Activated T-helper 1 cell treated with anti-CD3 and anti-CD28 coated beads, Interleukin-2, amount 50 U/mL, for 16 hours (primary cell): ENCODE measurements at places on chromosomes 5 and 9.

DNA sequence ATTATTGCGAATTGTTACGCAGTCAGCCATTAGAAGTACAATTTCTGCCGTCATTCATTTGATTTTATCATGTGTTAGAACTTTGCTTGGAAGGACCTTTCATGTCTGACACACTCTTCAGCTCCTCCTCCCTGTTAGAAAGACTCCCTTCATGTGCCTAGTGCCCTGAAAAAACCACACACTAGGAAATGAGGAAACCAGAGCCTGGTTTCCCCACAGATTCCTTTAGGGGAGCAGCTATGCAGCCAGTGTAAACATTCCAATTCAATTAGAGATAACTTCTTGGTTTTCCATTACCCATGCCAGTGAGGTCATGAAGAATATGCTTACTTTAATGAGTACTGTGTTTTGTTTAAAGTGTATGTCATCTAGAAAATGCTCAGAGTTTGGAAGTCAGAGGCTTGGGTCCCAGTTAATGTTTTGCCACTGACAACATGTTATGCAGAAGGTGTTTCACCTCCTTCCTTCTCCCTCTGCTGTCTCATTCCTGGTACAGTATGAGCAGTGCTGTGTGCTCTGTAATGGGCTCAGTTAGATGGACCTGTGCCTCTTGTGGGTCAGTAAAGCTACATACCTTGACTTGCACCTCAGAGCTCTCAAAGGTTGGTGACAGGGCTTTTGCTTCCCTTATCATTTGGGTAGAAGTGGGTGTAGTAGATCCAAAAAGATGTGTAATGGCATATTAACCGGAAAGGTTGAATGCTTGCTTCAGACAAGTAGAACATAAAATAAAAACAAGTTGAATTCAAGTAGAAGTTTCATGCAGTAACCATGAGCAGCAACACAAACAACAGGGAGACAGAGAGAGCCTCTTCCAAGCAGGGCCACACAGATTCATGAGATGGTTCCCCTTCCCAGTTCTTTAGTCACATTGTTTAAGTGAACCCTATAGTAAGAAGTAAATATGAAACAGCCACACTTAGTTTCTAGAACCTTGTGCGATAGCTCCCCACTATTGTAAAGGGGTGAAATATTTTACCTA lies 52.6 kb upstream of the TNFAIP8 start:
- no peak for DNase-seq

GRCh38 chr5:62017092-62017491 lies 288.9 kb upstream of the KIF2A start:
- no peak for DNase-seq

GRCh38 chr5:109409844-109410388 lies at the start of gene PJA2:
TSS of gene PJA2 (minus strand) at chr5:109409974. CDS start at chr5:109383433, 26,541 bp downstream.
- peak; percentile 88 for DNase-seq

DNA sequence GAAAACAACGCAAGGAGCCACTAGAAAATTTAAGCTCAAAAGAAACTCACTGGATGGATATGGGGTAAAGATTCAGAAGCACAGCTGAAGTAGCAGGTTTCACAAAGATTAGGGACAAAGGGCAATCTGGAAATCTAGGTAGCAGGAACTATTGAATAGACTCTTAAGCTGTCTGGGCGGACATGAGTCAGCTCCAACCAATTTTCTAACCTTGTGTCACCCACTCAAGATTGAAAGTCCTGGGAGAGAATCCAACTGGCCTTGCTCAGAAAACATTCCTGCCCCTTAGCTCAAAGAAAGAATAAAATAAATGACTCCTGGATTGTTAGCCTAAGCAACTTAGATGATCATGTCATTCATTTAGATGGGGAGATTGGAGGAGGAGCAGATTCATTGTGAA lies 69.2 kb downstream of the STK32A start:
- no peak for DNase-seq

- no peak for DNase-seq
These were observed 16.5 kb upstream of the SMIM32 start for GRCh38 chr5:136209346-136209910.

GRCh38 chr9:134498814-134499166 lies 142.8 kb upstream of the COL5A1 start:
- DNase-seq = no peak

DNA sequence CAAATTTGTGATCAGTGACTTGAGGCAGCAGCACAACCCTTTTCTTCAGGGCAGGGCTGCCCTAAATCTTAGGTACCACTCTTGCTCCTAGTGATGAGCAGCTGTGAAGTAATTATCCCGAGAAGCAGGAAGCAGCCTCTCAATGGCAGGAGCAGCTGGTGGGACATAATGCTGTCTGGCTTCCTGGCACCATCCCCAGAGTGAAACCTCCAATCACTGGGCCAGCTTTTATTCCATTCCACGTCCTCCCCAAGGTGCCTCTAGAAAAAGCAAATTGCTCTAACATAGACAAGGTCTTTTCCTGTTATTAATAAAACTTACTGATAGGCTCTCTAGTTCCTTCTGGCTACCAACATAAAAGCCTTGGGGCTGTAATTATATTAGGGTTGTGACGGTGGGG lies 154.0 kb downstream of the FRMD3 start:
- no peak for DNase-seq

DNA sequence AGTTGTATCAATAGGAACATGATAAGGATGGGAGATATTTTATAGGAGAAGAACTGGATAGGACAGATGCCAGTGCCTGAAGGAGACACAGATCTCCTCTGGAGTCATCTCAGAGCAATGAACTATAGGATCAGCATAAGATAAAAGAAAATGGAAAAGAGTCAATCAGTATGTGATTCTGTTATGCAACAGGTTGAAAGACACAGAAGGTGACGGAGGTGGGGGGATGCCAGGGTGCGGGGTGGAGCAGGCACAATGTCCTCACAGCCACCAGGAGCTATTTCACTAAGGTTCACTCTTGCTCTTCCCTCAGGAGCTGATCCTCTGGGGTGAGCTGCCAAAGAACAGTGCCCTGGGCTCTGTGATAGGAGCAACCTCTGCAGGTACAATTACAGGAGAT lies 179.8 kb downstream of the BNC2 start:
- no peak for DNase-seq

DNA sequence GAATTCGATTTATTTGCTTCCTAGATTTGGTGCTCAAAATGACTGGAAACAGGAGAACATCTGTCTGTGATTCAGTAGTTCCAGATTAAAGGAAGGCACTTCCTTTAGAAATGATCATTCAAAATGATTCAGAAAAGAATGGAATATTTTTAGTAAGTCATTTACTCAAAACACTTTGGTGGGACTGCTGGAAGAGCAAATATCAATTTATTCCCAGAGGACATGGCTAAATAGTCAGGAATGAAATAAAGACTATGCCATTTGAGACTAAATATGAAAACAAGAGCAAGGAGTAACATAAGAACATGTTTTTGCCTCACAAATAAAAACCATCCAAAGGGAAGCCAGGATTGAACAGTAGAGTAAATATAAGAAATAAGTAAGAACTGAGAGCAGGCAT lies 138.6 kb upstream of the RASA1 start:
- DNase-seq = no peak

DNA sequence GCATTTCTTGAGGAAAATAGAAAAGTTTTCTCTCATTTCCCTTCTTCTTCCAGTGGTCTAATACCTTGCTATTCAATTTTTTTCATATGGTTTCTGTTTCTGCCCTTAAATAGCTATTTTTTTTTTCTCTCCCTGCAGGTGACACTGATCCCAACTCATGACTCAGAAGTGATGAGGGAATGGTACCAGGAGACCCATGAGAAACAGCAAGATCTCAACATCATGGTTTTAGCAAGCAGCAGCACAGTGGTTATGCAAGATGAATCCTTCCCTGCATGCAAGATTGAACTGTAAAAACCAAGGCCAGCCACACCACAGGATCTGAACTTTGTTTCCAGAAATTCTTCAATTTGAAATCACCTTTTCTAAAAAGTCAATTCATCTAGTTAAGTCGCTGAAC lies 97.7 kb downstream of the MAP1B start:
- no peak for DNase-seq

DNA sequence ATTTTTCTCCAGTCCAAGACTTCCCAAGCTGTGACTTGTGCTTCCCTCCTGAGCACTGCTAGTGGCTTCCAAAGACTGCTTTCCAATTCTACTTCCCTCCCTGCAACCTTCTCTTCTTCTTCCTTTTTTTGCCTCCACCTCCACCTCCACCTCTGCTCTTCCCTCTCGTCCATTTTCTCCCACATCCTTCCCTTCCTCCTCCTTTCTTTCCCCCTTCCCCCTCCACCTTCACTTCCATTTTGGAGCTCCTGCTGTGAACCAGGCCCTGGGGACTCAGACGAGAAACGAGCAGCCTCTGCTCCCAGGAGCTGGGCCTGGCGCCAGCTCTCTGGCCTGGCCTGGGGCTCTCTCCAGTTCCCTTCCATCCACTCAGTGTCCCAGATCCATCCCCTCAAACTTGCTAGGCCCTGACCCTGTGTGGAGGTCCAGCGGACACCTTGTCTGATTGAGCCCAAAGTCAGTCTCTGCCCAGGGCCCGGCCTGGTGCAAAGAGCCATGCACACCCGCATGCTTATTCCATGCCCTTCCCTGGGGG lies 5.6 kb downstream of the GADD45G start:
- no peak for DNase-seq

DNA sequence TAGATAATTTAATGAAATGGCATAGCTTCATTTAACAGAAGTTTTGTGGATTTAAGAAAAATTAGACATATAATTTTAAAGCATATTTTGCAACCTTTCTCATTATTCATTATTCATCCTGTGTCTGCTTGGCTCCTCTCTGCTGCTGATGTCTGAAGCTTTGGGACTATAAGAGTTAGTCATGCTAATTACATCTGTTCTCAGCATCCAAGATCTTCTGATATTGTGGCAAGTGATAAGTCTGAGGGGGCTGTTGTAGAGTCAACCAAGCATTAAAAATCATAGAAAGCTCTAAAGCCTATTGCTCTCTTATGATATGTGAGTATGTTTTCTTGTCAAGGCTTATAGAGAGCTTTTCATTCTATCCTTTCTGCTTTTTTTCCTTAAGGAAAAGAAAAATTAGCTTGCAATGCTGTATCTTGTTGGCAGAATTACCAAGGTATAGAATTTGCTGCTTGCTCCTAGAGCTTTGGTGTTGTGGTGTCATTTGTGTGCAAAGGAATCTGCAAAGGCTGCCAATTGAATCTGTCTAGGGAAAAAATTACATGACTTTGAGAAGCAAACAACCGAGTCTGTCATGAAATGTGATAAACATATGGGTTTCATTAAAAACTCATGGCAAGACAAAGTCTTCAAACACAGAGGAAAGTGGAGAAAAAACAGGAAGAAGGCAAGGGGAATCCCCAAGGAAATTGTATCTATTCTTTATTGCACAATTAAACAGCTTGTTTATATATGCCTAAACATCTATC lies 156.1 kb upstream of the DAB2 start:
- DNase-seq = no peak

DNA sequence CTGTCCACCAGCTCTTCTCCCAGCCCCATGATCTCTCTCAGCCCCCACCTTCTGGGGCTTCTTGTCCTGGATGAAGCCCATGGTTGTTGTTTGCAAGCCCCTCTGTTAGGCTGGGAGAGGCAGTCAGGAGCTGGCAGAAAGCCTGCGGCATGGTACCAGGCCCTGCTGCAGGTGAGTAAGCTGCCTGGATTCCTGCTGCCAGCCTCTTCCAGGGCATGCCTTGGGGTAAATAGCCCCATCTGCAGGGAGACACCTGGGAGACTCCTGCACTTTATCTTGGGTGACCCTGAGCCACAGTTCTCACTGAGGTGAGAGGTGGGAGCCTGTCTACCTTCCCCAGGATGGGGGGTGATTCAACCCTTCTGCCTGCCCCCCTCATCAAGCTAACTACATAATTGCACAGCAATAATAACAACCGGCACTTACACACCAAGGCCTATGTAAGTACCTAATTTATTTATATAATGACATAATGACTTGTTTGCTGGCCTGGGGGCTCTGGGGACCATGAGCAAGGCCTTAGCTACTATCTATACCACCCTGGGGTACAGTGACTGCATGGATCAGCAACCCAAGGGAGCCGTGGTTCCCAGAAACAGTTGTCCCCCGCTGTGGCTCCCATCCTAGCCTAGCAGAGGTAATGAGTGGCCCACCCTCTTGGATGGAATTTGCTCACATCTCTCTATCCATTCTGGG lies 116.0 kb downstream of the PSD2 start:
- DNase-seq = no peak

DNA sequence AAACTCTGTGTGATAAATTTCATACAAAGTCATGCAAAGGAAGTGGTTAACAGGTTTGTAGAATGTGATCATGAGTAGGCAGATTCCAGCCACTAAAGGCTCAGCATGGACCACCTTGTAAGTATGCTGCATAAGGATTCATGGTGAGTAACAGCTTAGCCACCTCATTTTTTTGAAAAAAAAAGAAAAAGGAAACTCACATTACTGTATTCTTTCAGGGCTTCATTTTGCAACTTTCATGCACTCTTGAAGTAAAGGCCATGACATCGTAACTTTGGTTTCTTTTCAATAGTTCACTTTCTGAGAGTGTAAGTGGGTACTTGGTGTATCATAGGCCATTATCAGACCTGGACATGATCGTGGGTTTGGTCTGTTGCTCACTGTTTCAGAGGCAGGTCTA lies 175.1 kb downstream of the PCSK1 start:
- DNase-seq = no peak

DNA sequence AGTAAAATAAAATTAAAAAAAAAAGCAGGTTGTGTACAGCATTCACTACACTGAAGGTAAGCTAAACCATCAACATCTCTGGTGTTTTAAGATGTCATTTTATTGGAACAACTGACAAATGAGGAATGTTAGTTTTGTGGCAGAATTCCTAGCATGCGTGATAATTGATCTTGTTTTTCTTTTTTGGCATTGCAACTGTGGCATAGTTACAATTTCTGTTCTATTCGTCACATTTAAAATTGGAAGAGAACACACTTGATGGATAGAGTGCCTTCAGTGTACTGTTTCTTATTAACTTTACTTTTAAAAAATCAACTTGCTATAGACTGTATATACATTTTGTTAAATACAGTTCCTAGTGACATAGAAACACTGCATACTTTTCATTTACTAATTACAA lies 43.6 kb upstream of the TNFSF15 start:
- no peak for DNase-seq

DNA sequence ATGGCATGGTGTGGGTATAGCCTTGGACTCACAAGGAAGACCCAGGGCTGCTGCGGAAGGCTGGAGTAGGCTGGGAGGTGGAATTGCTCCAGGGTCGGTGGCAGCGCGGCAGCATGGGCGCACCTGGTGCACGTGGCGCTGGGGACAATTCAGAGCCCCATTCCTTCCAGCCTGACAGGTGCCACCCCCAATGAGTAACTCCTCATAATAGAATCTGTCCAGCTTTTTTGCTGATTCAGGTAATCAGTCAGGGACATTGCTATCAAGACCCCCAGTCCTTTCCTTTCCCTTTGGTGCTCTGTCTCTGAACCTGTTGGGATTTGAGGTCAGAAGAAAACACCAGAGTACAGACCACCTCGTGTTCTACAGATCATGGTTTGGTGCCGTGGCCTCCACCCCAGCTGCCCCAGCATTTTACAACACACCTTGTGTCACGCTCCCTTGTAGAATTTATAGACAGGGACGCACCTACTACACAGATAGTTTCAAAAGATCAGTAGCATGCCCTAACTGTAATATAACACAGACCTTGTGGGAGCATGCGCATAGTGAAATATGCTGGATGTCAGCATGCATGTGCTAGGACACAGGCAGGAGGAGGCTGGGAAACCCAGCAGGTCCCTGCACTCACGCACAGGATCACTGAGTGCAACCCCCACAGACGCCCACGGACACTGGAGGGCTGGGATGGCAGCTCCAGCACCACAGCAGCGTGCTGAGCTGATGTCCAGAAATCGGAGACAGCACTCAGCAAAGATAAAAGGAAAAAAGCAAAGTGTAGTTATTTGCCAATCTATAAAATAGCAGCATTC lies 47.9 kb upstream of the CTSL start:
- no peak for DNase-seq
